ENCODE measurements at places on chromosomes 16 and 17.
A peak's percentile ranks its signal among the peaks of the same experiment; 100 is the strongest.

GRCh38 chr17:51443646-51444045 is 183.3 kb downstream of the UTP18 start:
- DNase-seq = no peak

DNA sequence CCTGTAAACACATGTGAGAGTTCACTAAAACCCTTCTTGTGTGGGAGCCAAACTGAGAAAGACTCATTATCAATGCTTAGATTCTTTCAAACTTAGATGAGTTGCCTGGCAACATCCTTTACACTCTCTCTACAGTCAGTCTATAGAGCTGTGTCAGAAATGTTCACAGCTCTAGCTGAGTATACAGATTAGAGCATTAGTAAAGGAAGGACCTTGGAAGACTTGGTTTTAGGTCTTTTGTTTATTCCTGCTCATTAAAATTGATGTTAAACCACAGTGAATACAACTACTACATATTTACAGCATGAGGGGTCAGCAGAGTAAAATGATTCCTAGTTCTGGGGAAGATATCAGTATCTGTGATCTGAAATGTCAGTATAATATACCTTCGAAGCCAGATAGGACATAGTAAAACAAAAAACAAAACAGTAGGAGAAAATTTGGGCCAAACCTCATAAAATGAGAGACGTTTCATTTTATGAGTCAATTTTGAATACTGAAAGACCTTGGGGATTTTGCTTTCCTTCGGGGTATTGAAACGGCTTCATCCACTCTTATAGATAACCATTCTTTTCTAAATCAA is 186.0 kb downstream of the TANC2 start:
- no peak for DNase-seq

DNA sequence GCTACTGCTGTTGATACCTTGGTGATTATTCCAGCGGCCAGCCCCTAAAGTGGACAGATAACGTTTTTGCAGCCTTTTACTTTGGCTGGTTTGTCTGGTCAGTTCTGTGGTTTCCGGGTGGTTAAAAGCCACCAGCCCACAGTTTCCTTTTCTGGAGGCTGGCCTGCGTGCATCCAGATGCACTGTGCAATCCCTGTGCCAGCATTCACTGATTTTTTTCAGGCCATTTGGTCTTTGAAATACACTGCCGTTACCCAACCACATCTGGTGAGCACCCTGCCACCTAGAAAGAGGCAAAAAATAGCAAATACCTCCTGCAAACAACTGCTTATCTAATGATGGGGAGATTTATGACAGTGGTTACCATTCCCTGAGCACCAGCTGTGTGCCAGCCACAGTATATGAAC is 797 bp downstream of the NUDT7 start:
- DNase-seq = peak; percentile 20

DNA sequence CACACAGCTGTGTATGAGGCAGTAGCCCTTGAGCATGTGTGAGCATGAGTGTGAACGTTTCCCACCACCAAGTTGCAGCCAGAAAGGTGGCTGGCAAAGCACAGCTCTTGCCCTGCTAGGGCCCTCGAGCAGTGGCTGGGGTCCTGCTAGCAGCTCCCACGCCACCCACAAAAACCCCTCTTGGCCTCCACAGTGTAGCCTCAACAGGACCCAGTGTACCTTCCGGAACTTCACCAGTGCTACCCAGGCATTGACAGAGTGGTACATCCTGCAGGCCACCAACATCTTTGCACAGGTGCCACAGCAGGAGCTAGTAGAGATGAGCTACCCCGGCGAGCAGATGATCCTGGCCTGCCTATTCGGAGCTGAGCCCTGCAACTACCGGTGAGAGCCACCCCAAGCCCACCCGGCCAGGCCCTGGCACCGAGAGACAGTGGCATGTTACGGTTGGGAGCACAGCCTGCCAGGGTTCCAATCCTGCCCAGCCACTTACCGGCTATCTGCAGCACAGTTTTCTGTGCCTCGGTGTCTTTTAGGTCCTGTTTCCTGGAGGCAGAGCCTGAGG is 53.1 kb downstream of the SCNN1B start:
- no peak for DNase-seq

DNA sequence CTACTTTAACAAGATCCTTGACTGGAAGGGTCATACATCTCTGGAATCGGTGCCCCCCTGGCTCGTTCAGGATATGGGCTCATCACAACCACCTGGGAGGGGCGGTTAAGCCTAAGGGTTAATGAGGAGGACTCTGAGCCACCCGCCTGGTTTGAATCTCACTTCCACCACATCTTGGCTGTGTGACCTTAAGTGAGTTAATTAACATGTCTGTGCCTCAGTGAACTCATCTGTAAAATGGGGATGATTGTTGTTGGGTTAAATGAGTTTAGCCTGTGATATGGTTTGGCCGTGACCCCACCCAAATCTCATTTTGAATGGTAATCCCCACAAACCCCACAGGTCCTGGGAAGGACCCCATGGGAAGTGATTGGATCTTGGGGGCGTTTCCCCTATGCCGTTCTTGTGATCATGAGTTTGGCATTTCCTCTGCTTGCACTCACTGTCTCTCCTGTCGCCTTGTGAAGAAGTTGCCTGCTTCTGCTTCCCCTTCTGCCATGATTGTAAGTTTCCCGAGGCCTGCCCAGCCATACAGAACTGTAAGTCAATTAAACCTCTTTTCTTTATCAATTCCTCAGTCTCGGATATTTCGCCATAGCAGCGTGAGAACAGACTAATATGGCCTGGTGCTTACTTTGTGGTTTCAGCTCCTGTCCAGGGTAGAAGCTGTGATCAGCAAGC is 214.0 kb upstream of the CIBAR2 start:
- DNase-seq = no peak

- DNase-seq = no peak
These were observed 58.8 kb downstream of the SLFN11 start for GRCh38 chr17:35314415-35315216.
